ENCODE measurements at places on chromosomes 5 and 9. TPM values are rescaled to one million over a fixed set of nuclear protein-coding genes. Genes with fewer than 3 reads are reported as not detected.

GRCh38 chr5:154295551-154295950 is 105.0 kb downstream of the GALNT10 start:
- H3K27ac ChIP-seq, result no peak overlapping the region
- H3K27me3 ChIP-seq, result no peaks in the 10 kb centered on the region
- DNase-seq, result no peak
- no peaks in the 10 kb centered on the region for H3K4me1 ChIP-seq

GABRB2 gene
- not detected for total RNA-seq

- H3K4me3 ChIP-seq, result no peak overlapping the region
- no peaks in the 10 kb centered on the region for H3K27me3 ChIP-seq
- H3K36me3 ChIP-seq, result no peaks in the 10 kb centered on the region
- DNase-seq, result no peak
- no peak overlapping the region for H3K27ac ChIP-seq
- H3K4me1 ChIP-seq, result no peaks in the 10 kb centered on the region
Measured at GRCh38 chr9:126371007-126371870, 44.6 kb downstream of the MVB12B start.

GRCh38 chr5:74632947-74633356 is 7.6 kb downstream of the ENC1 start:
- peaks cover 25% of the 10 kb centered on the region for H3K4me1 ChIP-seq
- peak overlapping the region; percentile 79 for H3K27ac ChIP-seq
- no peaks in the 10 kb centered on the region for H3K36me3 ChIP-seq
- no peak overlapping the region for H3K4me3 ChIP-seq
- no peaks in the 10 kb centered on the region for H3K27me3 ChIP-seq

RGP1 gene
- total RNA-seq, result 28.8 TPM

DNA sequence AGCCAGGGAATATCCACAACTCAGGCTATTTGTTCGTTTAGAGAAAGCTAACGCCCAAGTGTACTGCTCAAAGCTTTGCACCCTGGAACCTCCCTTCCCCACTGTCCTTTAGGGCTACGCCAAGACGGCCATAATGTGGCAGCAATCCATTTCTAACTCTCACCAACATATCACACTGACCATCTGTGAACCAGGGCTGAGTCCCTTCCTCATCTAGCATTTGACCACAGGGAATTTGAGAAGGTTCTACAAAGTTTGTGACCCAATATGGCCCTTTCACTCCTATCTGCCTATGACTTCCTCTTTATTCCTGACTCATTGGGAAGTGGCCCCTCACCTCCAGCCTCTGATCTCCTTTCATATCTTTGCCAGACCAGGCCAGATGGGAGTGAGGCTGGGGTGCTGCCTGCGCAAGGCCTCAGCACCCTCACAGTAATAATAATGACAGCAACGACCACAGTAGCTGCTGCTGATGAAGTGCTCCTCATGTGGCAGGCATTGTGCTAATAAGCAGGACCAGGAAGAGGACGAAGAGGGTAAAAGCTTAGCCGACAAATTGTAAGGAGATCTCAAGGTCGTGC is 9.3 kb upstream of the ARAP3 start:
- no peak for DNase-seq
- H3K27me3 ChIP-seq, result no peaks in the 10 kb centered on the region
- no peaks in the 10 kb centered on the region for H3K36me3 ChIP-seq
- H3K4me1 ChIP-seq, result peaks cover 16% of the 10 kb centered on the region
- no peak overlapping the region for H3K27ac ChIP-seq

DNA sequence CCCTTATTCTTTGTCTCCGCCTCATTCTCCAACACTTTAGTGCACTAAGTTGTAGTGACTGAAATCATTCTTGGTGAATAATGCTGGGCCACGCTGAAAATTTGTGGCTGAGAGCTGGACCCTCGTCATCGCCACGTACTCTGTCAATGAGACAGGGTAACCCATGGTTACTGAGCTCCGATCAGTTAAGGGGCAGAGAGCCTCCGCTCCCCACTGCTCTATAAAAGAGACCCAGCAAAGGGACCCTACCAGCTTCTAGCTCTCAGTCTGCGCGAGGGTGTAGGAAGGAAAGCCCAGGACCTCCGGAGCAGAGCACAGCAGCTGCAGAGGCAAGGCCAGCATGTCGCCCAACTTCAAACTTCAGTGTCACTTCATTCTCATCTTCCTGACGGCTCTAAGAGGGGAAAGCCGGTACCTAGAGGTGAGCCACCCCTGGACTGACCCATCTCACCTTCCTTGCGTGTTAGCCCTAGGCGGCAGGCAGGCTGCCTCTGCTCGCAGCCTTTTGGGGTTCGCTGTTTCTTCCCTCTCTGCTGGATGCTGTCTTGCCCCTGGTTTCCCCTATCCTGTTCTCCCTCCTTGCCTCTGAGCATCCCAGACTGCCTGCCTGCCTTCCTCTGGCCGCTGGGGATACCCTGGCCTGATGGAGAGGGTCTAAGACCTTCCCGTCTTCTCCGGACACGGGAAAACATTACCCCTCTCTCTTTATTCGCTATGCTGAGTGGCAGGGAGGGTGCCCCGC is at the start of gene CRHBP:
Gene CRHBP (plus strand): TSS at position 251 of the 742 bp plus-strand sequence. CDS start 90 bp downstream, at position 341.
- no peak for DNase-seq
- H3K36me3 ChIP-seq, result no peaks in the 10 kb centered on the region
- no peak within 1 kb of the TSS for H3K4me3 ChIP-seq
- H3K4me1 ChIP-seq, result no peaks in the 10 kb centered on the region
- no peaks in the 10 kb centered on the region for H3K27me3 ChIP-seq

GRCh38 chr9:112028242-112029221 is 131.9 kb downstream of the UGCG start:
- H3K4me3 ChIP-seq, result no peak overlapping the region
- H3K4me1 ChIP-seq, result no peaks in the 10 kb centered on the region
- no peaks in the 10 kb centered on the region for H3K27me3 ChIP-seq

DNA sequence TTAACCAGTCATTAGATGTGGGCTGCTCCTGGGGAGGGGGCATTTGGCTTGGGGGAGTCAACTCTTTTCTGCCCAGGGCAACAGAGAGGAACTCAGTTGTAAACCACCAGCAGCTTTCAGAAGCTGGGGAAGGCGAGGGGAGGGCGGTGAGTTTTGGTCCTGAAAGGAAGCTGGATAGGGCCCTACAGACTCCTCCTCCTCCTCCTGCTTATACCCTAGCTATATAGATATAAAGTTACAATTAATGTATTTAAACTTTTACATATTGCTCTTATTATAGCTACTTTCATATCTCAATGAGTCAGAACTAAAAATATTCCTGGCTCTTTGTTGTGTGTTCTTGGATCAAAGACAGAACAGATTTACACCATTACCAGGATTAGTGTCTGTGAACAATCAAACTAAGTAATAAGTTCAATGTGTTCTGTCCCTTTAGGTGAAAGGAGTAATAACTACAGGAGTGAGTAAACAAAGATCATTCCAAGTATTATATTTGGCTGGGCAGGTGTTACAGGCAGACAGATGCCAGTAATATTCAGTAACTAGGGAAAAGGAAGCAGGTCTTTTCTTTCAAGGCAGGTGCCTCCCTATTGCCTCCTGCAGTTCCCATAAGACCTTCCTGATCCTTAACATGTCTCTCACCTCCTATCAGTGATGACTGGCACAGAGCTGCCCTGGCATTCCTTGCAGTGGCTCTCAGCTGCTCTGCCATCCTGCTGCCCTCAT is 20.5 kb upstream of the VPS13A start:
- DNase-seq, result no peak
- H3K36me3 ChIP-seq, result no peaks in the 10 kb centered on the region
- no peak overlapping the region for H3K27ac ChIP-seq
- no peaks in the 10 kb centered on the region for H3K4me1 ChIP-seq
- H3K27me3 ChIP-seq, result no peaks in the 10 kb centered on the region

DNA sequence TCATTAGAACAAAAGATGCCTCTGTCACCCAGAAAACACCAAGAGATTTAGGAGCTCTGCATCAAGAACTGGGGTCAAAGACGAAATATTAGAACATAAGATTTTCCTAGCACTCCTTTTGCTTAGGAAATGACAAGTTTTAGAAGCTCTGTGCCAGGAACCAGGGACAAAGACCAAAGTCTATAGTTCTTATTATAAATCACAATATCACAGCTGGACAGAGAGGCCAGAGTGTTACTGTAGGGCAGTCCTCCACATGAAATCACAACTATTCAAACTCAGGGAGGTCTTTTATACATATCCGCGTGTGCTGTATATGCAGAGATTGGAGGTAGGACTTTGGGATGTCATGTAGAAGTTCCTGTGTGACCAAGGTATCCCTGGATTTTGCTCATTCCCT is 116.7 kb upstream of the SAP30L start:
- no peak overlapping the region for H3K27ac ChIP-seq
- H3K4me3 ChIP-seq, result no peak overlapping the region
- DNase-seq, result no peak
- no peaks in the 10 kb centered on the region for H3K27me3 ChIP-seq
- H3K36me3 ChIP-seq, result peaks cover 4% of the 10 kb centered on the region
- no peaks in the 10 kb centered on the region for H3K4me1 ChIP-seq

PCDHB16 gene
- total RNA-seq, result 0.08 TPM

GRCh38 chr5:79512471-79513307 is 1.2 kb downstream of the HOMER1 start:
- peaks cover 26% of the 10 kb centered on the region for H3K4me1 ChIP-seq
- DNase-seq, result no peak
- H3K27ac ChIP-seq, result peak overlapping the region; percentile 97
- no peaks in the 10 kb centered on the region for H3K27me3 ChIP-seq
- H3K36me3 ChIP-seq, result no peaks in the 10 kb centered on the region

GRCh38 chr5:103526164-103526915 is 36.2 kb downstream of the NUDT12 start:
- no peaks in the 10 kb centered on the region for H3K27me3 ChIP-seq
- no peak for DNase-seq
- H3K36me3 ChIP-seq, result no peaks in the 10 kb centered on the region

ANXA1 gene
- total RNA-seq, result 133 TPM

DNA sequence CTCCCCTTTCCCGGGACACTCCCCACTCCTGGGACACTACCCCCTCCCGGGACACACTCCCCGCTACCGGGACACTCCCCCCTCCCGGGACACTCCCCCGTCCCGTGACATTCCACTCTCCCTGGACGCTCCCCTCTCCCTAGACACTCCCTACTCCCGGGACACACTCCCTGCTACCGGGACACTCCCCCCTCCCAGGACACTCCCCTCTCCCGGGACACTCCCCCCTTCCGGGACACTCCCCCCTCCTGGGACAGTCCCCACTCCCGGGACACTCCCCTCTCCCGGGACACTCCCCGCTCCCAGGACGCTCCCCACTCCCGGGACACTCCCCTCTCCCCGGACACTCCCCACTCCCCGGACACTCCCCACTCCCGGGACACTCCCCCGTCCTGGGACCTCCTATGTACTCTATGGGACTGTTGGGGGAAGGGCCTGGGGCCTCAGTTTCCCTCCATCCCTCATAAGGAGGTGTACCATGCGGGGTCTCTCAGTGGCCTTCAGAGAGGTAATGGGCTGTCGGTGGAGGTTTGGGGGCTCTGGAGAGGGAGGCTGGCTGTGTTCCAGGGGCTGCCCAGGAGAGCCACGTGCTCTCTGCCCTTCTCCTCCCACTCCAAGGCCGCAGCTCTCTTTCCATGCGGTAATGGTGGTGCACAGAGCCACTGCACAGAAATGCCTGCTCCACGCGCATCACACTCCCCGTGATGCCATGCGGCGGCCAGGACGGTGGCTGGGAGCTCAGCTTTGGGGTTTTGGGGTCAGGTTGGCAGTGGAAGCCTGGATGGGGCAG is 96.2 kb downstream of the RXRA start:
- no peaks in the 10 kb centered on the region for H3K4me1 ChIP-seq
- DNase-seq, result no peak
- no peak overlapping the region for H3K27ac ChIP-seq
- H3K36me3 ChIP-seq, result no peaks in the 10 kb centered on the region
- no peaks in the 10 kb centered on the region for H3K27me3 ChIP-seq

RGS7BP gene
- not detected for total RNA-seq

ORM2 gene
- not detected for total RNA-seq

TRPM3 gene
- not detected for total RNA-seq

HK3 gene
- 11.9 TPM for total RNA-seq

GRCh38 chr9:111004936-111005335 is 33.3 kb downstream of the LPAR1 start:
- no peak for DNase-seq
- no peaks in the 10 kb centered on the region for H3K4me1 ChIP-seq
- no peak overlapping the region for H3K4me3 ChIP-seq
- no peaks in the 10 kb centered on the region for H3K27me3 ChIP-seq

PCDHGA5 gene
- 0.16 TPM for total RNA-seq

DNA sequence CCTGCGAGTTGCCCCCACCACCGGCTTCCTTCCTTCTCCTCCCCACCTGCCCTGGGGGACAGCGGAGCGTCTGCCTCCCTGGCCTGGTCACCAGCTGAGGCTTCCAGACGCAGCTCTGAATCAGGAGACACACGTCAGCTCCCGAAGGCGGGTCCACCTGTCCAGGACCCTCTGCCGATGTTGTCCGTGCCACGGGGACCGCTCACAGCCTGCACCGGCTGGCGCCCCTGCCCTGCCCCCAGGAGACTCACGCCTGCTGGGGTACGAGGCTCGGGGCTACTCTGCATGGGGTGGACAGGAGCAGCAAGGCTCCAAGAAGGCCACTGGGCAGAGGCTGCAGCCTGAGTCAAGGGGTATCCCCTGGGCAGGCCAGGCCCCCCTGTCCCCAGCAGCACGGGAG is 1.9 kb upstream of the CCDC187 start:
- H3K27me3 ChIP-seq, result no peaks in the 10 kb centered on the region

PRLR gene
- 1.4 TPM for total RNA-seq

DNA sequence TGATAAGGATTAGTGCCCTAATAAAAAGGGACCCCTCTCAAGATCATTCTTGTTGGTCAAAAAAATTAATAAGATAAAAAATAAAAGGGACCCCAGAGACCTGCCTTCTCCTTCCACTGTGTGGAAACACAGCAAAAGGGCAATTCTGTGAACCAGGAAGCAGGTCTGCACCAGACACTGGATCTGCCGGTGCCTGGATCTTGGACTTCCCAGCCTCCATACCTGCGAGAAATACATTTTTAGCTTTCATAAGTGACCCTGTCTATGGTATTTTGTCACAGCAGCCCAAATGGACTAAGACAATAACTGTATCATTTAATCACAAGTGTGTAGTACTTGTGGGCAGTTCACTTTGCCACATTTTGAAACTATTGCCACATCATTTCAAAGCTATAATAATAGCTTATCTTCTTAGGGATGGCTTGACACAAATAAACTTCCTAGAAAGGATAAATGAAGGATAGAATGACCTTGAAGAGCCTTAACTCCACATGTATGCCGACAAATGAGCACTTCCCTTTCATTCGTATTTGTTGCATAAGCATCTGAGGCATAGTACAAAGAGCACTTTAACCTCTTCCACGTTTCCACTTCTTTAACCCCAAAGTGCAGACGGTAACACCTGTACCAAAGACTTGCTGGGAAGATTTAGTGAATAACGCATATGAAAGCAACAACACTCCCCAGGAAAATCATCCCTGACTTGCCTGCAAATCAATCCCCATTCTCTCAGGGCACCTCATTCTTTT is 336.5 kb downstream of the RFX3 start:
- H3K36me3 ChIP-seq, result no peaks in the 10 kb centered on the region
- no peak overlapping the region for H3K4me3 ChIP-seq
- H3K4me1 ChIP-seq, result no peaks in the 10 kb centered on the region

FOXD4L6 gene
- not detected for total RNA-seq
